GM23248 (cell line): ENCODE measurements at places on chromosomes 4 and X.

- peak; percentile 67 for DNase-seq
These were observed 54.5 kb upstream of the BCOR start for GRCh38 chrX:40152173-40152711.

DNA sequence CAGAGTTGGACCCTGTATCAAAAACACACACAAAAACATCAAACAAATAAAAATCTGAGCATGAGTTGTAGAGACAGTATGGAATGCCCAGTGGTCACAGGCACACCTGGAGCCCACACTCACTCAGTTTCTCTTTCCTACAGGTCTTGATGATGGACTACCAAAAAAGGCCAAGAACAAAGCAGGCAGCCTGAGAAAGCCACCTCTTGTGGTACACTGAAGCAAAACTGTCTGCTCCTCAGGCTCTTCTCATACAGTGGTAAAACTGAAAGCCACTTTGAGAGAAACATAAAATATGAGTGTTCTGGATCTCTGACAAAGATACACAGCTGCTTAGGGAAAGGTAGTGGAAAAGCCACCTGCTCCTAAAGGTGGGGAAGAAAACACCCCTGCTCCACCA, 1206.9 kb downstream of the FSTL5 start:
- no peak for DNase-seq

- peak; percentile 90 for DNase-seq
These were observed 10.6 kb upstream of the ELF4 start for GRCh38 chrX:130120746-130121504.

- no peak for DNase-seq
These were observed 88.7 kb upstream of the AFAP1 start for GRCh38 chr4:8028368-8028767.

- peak; percentile 95 for DNase-seq
These were observed 17.5 kb upstream of the CORIN start for GRCh38 chr4:47855350-47855749.

DNA sequence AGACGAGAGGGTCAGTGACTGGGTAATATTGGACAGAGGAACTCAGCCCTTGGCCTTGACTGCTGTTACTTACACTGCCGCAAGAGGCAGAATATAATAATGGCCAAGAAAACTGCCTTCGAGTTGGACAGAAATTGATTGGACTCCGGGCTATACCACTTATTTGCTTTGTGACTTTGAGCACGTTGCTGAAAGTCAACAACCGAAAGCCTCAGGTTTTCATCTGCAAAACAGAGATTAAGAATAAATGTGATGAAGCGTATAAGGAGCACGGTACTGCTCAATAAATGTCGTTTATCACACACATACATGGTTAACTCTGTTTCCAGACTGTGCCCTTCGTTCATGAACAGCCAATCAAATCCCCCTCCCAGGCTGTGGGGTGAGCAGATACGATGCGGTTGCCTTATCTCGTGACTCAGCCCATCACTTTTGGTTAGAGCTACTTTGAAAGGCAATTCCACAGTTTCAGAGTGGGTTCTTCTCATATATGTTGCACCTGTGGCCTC, 91.6 kb downstream of the TSPAN7 start:
- no peak for DNase-seq

GRCh38 chrX:3415011-3415410, 68.6 kb upstream of the MXRA5 start:
- DNase-seq: peak; percentile 38

DNA sequence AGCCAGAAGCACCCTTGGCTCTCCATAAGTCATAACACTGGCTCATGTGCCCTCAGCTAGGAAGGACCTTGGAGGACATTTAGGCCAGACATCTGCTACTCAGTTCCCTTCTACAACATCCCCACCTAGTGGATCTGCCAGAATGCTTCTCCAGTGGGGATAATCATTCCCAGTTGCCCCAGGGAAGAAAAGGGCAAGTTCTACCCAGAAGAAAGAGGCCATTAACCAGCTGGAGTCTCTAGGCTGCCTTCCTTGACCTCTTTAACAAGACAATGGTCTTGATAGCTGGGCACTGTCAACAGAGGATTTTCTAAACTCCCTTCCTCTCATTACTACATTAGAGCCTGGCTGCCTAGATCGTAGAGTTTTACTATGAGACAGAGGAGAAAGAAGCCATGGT, 42.0 kb downstream of the LGI2 start:
- DNase-seq: peak; percentile 74

DNA sequence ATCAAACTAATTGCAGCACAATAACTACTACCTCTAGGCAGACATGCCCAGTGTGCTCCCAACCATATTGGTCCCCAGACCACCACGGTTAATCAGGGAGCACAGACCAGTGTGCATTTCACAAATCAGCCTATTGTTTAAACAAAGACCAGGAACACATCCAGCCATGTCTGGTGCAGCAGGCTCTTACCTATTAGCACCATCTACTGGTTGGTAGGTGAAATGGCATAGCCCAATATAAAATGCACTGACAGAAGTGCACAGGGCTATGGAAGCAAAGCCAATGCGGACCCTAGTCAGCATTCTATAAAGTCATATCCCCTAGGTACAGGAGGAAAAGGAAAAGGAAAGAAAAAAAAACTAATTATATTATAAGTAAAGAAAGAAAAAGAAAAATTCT, 15.5 kb upstream of the CYLC1 start:
- DNase-seq: peak; percentile 43

DNA sequence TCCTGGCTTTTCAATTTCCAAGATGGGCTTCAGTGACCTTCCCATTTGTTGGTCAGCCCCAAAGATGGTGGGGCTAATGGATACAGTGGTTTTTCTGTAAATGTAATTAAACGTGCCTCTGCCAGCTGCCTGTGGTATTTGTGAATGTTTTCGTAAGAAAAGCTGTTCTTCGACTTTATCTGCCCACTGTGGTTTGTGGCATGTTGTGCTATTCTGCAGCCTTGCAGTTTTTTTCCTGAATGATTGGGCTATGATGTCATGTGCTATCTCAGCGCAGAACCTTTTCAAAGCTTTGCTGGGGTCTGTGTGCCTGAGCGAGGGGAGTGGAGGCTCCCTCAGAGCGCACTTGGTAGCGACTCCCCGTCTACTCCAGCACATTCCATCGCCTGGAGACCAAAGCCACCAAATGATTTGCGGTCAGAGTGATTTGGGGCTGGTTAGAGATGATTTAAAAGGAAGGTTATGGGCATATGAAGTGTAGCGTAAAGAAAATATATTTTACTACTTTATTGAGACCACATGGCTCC, 137.5 kb downstream of the PALLD start:
- peak; percentile 89 for DNase-seq

- DNase-seq: no peak
These were observed 22.8 kb downstream of the REELD1 start for GRCh38 chr4:146237092-146237491.

GRCh38 chr4:76546759-76547742, 112.0 kb downstream of the SHROOM3 start:
- DNase-seq: peak; percentile 93

- no peak for DNase-seq
These were observed 19.1 kb upstream of the ART3 start for GRCh38 chr4:76055421-76055820.

DNA sequence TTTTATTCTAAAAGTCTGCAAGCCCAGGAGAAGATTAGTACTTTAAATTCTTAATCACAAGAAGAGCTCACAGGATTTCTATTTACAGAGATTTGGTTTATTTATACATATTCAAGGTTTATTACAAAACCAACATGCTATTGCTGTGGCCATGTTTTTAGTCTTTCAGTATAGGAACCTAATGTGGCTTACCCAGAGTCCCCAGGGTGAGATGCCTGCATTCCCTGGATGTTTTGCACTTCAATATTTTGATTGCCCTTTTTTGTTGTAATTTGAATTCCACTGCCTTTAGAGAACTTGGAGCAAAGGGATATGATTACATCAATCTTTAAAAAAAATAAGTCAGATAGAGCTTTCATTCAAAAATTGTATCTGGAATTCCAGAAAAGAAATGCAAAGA, 146.0 kb upstream of the FRMPD4 start:
- no peak for DNase-seq

DNA sequence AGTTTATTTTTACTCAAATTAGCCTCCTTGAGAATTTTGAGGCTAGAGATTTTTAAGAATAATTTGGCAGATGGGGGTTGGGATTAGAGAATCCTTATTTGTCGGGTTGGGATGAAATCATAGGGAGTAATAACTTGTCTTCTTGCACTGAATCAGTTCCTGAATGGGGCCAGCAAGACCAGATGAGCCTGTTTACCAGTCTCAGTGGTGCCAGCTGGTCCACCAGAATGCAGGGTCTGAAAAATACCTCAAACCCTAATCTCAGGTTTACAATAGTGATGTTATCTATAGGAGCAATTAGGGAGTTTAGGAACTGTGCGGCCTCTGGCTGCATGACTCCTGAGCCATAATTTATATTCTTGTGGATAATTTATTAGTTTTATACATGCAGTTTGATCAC, 705.9 kb upstream of the AGA start:
- DNase-seq: no peak

DNA sequence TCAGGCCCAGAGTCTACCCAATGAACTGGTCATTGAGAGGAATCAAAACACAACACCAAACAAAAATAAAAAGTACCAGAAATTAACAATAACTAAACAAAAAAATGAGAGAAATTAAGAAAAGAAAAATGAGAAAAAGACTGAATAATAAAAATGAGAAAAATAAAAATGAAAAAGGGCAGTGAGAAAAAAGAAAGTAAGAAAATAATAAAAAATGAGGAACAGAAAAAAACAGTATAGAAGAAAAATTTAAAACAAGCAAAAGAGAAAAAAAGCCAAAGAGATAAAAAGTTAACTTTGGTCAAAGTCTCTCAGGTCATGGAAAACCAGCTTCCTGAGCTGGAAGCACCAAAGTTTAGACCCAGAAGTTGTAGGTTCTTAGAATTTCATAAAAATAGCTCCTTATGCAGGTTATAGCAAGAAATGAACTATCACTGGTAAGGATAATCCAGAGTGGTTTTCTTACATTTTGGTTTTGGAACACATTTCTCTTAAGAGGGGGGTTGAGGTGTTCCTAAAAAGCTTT, 51.0 kb upstream of the WDR17 start:
- DNase-seq: no peak

- no peak for DNase-seq
These were observed 200.3 kb downstream of the MID1 start for GRCh38 chrX:10420134-10420533.

DNA sequence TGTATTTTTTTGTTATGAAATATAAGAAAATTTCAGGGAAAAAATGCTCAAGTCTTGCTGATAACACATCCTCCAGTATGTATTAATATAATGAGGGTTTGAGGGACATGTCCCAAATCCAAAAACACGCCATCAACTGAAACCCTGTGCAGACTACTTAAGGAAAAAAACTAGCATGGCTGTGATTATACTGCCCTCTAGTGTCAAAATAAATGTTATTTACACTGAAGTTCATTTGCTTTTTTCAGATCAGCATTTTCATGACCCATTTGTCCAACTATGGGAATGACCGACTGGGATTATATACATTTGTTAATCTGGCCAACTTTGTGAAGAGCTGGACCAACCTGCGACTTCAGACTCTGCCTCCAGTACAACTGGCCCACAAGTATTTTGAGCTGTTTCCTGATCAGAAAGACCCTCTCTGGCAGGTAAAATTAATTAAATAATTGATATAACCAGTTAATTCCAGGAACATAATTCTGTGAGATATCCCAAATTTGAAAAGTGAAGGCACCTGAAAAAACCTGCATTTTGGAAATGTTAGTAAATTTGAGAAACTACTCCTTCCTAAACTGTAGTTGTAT, 128.5 kb downstream of the PRSS12 start:
- DNase-seq: peak; percentile 70

DNA sequence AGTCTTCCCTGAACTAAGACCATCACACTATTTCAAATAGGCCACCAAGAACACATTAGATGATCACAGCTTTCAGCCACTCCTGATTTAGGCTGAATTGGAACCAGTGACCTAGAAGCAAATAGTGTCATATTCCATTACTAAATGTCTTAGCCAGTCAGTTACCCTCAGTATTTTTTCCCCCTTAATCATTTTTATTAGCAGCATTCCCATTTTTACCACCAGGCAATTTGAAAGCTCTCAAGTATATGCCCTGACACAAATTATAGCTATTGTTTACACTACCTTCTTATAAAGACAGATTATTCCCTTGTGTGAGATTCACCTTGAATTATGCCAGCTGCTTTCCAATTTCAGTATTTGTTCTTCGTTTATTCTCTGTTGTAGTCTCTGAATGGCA, 1146.9 kb downstream of the PDHA2 start:
- DNase-seq: no peak

GRCh38 chrX:106950381-106950780, 30.2 kb downstream of the CLDN2 start:
- no peak for DNase-seq
